ENCODE measurements at places on chromosomes 6 and 20.

- no peak for DNase-seq
These were observed 395.2 kb downstream of the PAX1 start for GRCh38 chr20:22100686-22101085.

DNA sequence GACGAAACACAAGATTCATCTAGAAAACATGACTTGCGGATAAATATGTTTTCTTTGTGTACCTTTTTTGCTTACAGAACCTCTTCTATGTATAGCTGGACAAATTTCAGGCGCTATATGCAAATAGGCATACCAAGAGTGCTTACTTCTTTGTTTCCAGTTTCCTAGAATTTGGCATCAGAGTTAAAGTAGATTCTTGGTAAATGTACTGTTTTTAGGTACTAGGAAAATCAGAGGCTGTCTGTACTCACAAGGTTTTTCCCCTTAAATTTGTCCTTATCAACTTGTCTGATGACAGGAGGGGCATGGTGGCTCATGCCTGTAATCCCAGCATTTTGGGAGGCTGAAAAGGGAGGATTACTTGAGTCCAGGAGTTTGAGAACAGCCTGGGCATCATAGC, 124.9 kb upstream of the TMEM170B start:
- no peak for DNase-seq

DNA sequence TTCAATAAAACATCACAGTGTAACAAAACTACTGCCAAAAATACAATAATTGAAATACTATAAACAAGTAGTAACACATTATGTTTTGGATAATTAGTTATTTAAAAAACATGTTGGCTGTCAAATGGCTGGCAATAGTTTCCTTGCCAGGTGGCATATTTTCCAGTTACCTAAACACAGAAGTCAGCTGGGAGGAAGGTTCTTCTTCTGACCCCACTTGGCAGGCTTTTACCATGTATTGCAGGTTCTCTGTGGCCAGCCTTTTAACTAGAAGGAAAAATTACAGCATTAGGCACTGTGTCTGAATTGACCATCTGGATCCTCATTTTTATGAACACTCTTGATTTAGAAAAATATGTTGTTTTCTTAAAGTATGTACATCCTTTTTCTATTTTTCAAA, 131.4 kb downstream of the MMS22L start:
- no peak for DNase-seq

DNA sequence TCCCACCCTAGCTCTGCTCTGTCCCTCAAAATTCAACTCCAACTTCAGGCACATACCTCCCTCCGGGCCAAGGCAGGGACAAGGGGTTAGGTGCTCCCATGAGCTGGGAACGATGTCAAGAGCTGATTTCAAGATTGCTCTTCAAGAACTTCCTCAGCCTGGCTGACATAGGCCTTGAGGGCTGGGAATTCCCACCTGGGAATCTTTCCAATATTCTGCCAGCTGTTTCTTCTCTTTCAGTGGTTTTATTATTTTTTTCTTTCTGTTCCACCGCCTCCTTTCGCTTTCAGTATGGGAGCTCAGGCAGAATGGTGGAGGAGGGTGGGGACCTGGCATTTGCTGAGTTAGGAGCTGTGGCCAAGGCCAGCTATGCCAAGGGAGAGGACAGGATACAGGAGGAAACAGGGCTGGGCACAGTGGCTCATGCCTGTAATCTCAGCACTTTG, 33.7 kb downstream of the SRSF3 start:
- DNase-seq: peak; percentile 69

GRCh38 chr6:107877968-107878367, 53.9 kb upstream of the SCML4 start:
- DNase-seq: no peak

DNA sequence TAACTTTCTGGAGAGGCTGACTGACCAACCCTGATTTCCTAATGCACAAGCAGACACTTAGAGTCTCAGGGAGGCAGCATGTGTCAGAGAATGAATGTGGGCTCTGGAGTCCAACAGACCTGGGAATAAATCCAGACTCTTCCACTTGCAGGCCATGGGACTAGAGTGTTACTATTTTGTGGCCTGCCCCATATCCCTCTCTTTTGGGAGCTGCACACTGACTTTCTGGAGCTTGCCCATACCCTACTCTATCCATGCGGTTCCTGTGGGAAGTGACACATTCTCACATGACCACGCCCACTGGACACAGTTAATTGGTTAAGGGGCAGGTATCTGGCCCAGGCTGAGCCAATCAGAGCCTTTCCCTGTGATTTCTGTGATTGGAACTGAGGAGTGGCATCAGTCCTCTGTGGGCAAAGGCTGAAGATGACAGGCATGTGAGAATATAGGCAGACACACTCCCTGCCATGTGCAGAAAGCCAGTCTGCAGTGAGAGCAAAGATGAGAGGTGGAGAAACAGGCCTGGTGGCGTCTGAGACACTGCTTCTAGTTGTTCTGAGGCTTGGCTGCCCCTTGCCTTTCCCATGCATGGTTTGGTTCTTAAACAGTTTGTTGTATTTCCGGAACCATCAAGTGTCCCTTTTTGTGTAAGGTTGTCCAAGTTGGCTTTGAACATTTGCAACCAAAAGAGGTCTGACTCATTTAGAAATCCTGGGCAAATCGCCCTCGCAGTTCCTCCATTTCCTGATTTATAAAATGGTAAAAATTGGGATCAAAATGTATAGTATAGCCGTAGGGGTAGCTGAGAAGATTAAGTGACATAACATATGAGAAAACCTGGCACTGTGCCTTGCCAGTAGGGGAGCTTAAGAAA, 125.6 kb downstream of the CDC5L start:
- no peak for DNase-seq

DNA sequence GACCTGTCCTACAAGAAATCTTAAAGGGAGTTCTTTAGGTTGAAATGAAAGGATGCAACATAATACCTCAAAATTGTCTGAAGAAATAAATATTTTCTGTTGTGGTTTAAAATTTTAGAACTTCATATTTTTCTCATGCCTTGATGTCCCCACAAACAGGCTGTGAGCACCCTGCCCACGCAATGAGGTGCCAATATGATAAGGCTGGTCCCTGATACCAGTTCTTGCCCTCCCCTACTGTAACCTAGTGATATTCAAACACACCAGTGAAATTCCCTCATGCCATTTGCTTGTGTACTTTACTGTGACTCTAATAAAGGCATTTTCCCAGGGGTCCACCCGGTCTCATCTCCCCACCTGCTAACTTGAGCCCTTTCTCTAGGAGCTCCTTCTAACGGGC, 67.3 kb upstream of the SIRPG start:
- DNase-seq: no peak

- DNase-seq: no peak
These were observed 11.0 kb upstream of the ADGRG6 start for GRCh38 chr6:142290851-142291250.

DNA sequence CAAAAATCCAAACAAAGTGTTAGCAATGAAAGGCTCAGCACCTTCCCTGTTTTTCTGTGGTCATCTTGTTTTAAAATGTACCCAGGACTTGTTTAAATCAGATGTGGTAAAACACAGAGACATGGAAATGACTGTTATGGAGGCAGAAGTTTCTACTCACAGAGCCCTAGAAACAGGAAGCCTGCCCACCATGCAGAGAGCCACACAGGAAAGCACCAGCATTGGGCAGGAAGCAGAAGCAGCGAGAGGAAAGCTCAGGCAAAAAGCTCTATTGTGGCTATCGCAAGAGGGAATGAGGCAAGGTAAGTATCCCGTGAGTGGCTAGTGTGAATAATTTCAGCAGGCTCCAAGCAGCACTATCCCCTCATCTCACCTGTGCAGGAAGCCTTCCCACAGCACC, 42.8 kb downstream of the GPR6 start:
- DNase-seq: no peak

DNA sequence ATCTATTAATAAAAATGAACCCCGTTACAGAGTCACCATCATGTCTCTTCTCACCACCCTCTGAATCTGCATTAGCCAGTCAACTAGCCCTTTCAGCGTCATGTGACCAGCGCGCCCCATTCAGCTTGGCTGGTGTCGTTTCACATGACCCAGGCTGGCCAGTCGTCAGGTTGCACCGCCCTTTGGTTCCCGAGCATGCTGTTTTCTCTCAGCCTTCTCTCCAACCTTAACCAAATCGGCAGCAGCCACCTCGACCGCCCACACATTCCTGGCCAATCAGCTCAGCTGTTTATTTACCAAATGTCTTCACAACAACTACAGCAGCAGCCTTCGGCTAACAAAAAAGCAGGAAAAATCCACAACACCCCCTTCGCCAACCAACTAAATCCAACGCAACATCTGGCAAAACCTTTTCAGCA, 5.6 kb downstream of the SRSF3 start:
- no peak for DNase-seq

DNA sequence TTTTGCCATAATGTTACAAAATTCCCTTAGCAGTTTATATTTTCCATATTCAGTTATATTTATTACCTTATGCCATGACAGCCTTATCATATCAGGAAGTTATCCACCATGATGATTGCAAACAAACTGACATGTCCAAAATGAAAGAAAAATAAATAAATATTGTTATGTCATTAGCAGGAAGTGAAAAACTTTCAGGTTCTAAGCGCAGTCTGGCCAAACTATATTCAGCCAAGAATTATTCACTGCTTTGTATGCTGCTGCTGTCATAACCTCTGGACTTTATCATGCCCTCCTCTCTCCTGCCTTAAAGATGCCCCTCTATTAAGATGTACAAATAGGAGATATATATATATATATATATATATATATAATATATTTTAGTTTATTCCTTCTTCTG, 27.7 kb upstream of the DEFB112 start:
- DNase-seq: no peak

DNA sequence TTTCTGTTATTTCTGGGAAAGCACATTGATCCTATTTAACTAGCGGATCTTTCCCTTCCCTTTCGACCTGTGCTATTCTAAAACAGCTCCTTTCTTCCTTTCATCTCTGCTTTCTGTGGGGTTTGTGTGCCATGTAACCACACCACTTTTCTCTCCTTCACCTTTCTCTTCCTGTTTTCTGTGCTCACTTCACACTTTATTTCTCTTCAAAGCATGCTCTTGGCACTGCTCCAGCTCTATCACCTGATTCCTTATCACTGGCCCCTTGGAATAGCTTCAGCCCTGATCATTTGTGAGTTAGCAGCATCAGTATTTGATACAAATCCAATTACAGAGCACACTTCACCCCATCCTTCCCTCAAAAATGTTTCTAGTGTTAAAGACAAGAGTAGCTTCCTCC, 8.1 kb upstream of the METTL24 start:
- DNase-seq: no peak

- DNase-seq: no peak
These were observed 3.8 kb downstream of the NCOA7 start for GRCh38 chr6:125794342-125795137.

DNA sequence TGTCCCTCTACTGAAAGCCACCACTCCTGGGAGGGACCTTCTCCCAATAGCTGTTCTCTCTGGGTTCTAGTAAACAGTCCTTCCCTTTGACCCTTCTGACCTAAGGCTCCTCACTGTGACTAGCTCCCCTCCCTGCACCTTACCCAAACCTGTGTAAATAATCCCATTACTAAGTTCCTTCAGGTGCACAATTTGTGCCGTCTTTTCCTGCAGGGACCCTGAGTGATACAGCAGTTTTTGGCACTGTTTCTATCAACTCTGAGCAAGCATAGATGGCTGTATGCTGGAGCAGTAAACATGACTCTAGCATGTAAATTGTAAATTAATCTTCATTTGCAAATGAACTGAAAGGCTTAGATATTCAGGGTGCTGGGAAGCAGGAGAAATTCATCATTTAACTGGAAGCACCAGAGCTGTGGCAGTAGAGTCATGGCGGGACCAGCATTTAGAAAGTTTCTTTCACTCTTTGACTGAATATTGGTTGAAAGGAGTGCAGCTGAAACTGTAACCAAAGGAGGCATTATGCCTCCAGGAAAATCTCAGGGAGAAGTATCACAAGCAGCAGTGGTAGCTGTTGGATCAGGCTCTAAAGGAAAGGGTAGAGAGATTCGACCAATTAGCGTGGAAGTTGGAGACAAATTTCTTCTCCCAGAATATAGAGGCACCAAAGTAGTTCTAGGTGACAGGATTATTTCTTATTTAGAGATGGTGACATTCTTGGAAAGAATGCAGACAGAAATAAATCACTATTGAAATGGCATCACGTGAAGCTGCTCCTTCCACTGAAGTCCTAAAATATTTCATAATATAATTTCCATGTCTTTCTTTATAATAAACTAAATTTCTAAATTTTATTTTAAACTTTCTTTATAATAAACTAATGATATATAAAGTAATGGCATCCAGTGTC, 117.8 kb downstream of the TCP11 start:
- DNase-seq: no peak

DNA sequence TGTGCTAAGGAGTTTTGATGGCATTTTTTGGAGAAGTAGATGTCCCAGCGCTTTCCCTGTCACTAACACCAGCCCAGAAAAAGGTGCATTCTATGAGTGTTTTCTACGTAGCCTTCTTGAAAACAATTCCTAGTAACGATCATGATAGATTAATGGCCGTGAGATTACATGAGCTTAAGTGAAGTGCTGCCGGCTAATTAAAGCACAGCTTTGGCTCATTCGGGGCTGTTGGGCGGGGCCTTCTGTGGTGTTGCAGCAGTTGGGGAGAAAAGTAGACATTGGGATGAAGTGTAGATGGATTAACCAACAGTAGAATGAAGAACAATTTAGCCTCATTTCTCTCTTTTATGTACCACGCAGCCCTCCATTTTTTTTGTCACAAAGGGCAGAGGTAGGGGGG, 20.8 kb upstream of the TRAF3IP2 start:
- DNase-seq: no peak

DNA sequence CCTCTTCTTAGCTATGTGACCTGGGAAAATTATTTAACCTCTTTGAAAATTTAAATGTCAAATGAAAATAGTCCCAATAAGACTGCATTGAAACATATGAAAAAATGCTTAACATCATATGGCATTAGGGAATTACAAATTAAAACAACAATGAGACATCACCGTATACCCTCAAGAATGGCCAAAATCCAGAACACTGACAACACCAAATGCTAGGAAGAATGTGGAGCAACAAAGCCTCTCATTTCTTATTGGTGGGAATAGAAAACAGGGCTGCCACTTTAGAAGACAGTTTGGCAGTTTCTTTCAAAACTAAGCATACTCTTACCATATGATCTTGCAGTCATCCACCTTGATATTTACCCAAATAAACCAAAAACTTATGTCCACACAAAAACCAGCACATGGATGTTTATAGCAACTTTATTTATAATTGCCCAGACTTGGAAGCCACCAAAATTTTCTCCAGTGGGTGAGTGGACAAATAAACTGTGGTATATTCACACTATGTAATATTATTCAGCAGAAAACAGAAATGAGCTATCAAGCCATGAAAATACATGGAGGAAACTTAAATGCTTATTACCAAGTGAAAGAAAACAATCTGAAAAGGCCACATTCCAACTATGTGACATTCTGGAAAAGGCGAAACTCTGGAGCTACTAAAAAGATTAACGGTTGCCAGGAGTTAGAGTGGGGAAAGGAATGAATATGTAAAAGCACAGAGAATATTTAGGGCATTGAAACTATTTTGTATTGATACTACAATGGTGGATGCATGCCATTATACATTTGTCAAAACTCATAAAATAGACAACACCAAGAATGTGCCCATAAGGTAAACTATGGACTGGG, 459.9 kb downstream of the GRIK2 start:
- no peak for DNase-seq
